ENCODE measurements at places on chromosomes 5 and 9.

DNA sequence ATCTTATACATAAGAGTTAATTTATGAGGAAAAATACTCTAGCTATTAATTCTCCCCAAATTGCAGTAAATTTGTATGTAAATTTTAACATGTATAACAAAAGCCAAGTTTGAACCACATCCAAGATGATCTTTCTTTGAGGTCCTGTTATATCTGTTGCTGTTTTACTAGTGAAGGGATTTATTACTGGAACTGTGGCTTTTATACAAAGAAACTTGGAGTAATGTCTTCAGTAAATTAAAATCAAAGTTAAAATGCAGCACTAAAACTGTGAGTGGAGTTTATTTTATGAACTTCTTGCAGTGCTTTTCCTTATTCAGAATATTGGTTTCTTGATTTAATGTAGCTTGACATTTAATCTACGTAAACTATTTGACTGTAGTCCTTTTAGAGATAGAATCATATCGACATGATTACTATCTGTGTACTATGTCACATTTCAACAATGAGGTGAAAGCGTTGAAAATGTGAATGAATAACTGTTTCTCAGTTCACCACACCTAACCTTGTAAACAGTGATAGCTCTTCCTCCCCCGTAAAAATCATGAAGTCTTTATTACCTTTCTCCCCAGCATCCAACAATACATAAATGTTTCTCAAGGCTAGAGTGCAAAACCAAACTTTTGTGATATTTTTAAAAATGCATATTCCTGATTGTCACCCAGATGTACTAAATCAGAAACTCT, 53.2 kb upstream of the ISOC1 start:
- DNase-seq, result no peak

- DNase-seq, result no peak
Observed at GRCh38 chr9:136539427-136540421, 6.1 kb downstream of the NOTCH1 start.

DNA sequence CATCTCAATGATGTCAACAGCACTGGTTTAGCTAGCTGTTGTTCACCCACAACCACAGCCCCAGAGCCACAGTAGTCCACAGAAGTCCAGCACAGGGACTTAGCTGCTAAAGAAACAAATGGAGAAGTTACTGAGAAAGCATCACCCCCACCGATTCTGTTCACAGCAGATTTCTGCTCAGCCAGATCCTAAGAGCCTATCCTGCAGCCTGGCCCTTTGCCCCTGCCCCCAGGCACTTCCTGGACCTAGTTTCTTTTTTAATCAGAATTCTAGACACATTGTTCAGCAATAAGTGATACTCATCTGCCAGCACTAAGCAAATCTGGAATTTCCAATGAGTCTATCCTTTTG, 7.4 kb downstream of the B4GALT1 start:
- DNase-seq, result no peak

- DNase-seq, result no peak
Observed at GRCh38 chr5:178992291-178992895, 2.7 kb downstream of the GRM6 start.

DNA sequence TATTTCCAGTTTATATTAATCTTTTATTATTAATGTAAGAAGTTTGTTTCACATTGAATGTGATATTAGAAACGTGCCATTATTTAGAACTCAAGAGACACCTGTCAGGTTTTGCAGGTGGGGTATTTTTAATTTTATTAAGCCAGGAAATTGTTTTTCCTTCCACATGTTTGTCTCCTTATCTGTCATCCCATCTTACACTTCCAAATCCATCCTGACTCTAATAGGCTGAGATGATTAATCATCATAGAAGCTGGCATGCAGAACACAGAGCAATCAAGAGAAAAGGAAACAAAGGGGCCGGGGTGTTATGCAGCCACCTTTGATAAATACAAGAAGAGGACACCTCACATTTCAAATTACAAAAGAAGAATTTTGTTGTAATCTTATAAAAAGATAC, 506.5 kb downstream of the ISL1 start:
- no peak for DNase-seq

DNA sequence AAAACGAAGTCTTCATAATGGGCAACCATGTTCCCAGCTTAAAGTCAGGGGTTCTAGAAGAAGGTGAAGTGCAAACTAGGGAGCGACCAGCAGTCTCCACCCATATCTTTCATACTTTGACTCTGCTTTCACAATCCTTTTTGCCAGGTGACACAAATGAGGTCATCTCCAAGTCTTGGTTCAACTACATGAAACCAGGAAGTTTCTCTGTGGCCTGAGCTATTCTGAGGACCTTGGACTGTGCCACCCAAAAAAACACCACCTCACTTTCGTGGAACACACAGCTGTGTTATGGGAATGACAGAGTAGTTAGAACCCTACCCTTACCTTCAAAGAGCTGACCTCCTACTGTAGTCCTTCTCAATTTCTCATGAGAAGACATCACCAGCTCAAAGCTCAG, 309.2 kb downstream of the AGTPBP1 start:
- DNase-seq, result no peak

DNA sequence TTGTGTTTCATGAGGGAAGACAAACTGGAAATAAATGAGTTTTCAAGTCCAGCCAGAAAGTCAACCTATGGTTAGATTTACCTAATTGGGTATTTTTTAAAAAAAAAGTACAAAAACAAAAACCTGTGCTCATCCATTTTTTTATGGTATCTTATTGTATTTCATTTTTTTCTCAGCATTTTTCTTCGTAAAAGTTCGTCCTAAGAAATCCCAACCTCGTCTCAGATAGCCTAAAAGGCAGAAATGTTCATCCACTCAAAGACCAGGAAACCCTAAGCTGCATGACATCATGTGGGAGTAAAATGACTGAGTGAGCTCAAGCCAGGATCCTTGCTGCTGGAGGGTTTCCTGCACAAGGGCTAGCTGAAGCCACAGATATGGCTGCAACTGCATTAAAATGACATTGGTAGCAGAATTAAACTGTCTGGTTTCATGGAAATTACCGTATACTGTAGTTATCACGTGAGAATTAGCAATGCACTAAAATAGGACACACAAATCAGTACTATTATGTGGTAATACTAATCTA, 70.4 kb downstream of the NFIB start:
- no peak for DNase-seq

DNA sequence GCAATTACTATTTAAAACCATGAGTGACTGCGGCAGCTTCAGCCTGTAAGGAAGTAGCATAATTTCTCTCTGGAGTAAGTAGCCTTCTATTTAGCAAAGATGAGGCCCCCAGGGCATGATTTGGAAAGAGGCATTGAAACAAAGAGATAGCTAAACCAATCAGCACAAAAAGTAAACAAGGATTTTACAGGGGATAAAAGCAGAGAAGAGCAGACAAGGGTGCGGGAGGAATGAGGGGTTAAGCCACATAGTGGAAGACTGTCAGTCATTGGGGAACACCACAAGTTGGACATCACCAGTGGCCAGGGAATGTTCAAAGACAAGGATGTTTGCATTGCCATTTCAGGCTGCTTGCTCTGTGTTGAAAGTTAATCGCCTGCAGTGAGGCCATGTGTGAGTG, 24.0 kb upstream of the C5orf63 start:
- no peak for DNase-seq

- DNase-seq, result peak; percentile 29
Observed at GRCh38 chr9:79610019-79610631, 38.4 kb downstream of the TLE4 start.

- DNase-seq, result no peak
Observed at GRCh38 chr9:89207026-89207425, 28.4 kb upstream of the SHC3 start.

GRCh38 chr9:97382099-97382718, 29.7 kb upstream of the TDRD7 start:
- no peak for DNase-seq

DNA sequence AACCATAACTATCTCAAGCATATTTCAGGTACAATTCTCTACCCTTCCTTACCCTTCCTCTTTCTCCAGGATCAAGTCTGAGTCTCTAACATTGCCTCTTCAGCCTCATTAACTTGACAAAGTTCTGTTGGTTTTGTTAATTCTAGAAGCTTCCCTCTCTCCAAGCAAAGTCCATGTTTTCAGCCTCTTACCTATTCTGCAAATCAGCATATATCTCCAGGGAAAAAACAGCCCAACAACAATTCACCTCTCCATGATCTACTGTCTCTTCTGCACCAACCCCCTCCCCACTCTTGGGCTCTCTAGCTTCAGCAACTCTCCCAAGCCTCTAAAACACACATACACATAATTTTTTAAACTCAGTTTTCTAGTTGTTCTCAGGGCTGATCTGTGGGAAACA, 72.2 kb downstream of the LIX1 start:
- no peak for DNase-seq

- DNase-seq, result no peak
Observed at GRCh38 chr9:138007918-138008841, 130.6 kb downstream of the CACNA1B start.

GRCh38 chr5:168756453-168757391, 177.6 kb upstream of the PANK3 start:
- no peak for DNase-seq

- no peak for DNase-seq
Observed at GRCh38 chr5:43993634-43994351, 390.8 kb downstream of the NNT start.

GRCh38 chr9:127201071-127201541, 63.5 kb upstream of the GARNL3 start:
- DNase-seq, result no peak

- DNase-seq, result no peak
Observed at GRCh38 chr9:98019098-98019497, 36.0 kb downstream of the ANP32B start.
